Hepatocyte (in vitro differentiated cells): ENCODE measurements at places on chromosomes 4 and X.

GRCh38 chr4:138707746-138708677 is 307.6 kb upstream of the NOCT start:
- no peak for DNase-seq
- H3K4me1 ChIP-seq = peaks cover 5% of the 10 kb centered on the region
- H3K27ac ChIP-seq = no peak overlapping the region
- no peak overlapping the region for H3K4me3 ChIP-seq
- no peaks in the 10 kb centered on the region for H3K27me3 ChIP-seq

DNA sequence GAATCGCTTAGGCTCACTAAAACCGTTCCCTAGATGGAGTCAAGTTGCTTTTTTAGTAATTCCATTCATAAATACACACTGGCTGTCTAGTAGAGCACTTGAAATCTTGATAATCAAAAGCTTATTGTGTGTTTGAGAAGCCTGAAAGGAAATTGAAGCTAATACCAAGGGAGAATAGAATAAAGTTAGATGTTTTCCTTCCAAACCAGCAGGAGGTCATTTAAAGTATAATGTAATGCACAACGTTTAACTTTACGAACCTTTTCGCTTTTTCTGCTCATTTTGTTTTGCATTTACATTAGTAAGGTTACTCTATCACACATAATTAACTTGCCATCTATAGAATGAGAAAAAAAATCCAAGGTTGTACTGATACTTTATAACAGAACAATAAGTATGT is 440.9 kb downstream of the NKX6-1 start:
- no peaks in the 10 kb centered on the region for H3K4me1 ChIP-seq
- no peak for DNase-seq
- H3K27me3 ChIP-seq = no peaks in the 10 kb centered on the region

DNA sequence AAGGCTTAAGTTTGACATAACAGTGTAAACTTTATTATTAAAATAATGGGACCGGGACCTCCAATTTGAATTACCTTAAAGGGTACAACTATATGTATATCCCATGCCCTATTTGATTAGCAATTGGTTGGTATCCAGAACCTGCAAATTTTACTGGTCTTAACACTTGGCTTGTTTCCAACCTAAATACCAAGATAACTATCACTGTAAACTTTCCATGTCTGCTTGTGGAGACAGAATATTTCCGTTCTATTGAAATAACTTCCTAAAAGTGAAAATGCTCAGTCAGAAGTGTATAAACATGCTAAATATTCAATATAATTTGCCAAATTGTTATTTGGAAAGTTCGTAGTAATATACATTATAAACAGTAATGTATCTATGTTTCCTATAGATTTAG is 154.0 kb downstream of the TMEM47 start:
- no peaks in the 10 kb centered on the region for H3K27me3 ChIP-seq
- DNase-seq = no peak
- no peak overlapping the region for H3K27ac ChIP-seq
- no peak overlapping the region for H3K4me3 ChIP-seq
- no peaks in the 10 kb centered on the region for H3K4me1 ChIP-seq

DNA sequence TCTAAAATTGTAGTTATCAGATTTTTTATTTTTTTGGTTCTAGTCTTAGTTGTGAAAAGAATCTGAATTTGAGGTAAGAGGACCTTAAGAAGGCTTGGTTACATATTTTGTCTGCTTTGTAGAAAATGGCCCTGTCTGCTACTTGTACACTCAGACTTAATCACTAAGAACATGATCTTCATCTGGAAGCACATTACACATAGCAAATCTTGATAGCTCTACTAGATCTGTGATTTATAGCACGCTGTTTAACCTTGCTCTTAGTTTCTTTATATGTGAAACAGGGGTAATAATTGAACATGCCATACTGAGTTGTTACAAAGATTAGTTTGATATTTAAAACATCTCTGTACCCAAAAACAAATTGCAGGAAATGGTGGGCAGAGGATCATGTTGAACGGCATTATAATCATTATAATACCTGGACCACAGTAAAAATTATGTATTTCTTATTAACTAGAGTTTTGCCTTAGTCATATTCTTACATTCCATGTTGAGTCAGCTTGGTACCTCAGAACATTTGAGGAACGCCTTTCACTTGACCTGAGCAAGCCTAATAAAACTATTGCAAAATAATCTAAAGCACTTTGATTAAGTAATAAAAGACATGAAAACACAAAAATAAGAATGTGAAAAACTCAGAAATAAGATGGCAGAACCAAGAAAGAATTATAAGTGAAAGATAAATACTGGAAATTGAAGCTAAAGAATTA is 738.0 kb upstream of the AADAT start:
- DNase-seq = no peak
- no peak overlapping the region for H3K27ac ChIP-seq
- H3K27me3 ChIP-seq = no peaks in the 10 kb centered on the region
- H3K4me1 ChIP-seq = no peaks in the 10 kb centered on the region
- no peak overlapping the region for H3K4me3 ChIP-seq
